Stomach (tissue), 19 donors: ENCODE measurements at places on chromosomes 4 and X. TPM values are rescaled to one million over a fixed set of nuclear protein-coding genes. Genes with fewer than 3 reads are reported as not detected.

FANCB gene
- 0.87 TPM for total RNA-seq

CLRN2 gene
- not detected for total RNA-seq

DCAF12L1 gene
- not detected for total RNA-seq

CXCL10 gene
- 0.92 TPM for total RNA-seq

CSN3 gene
- total RNA-seq, result not detected

TRIM75 gene
- not detected for total RNA-seq

CLTRN gene
- total RNA-seq, result not detected

RADX gene
- total RNA-seq, result 2.2 TPM

CT45A5 gene
- total RNA-seq, result not detected

GPM6B gene
- 11.2 TPM for total RNA-seq

SMR3B gene
- not detected for total RNA-seq

SPON2 gene
- total RNA-seq, result 65.2 TPM

NAP1L3 gene
- total RNA-seq, result not detected

F8A3 gene
- total RNA-seq, result not detected

XK gene
- 15.9 TPM for total RNA-seq

REPS2 gene
- total RNA-seq, result 22.5 TPM

SGMS2 gene
- total RNA-seq, result 85.8 TPM

KLKB1 gene
- not detected for total RNA-seq

EXOC1 gene
- total RNA-seq, result 62.2 TPM

RS1 gene
- total RNA-seq, result not detected

CDX4 gene
- not detected for total RNA-seq

LIMCH1 gene
- 37.1 TPM for total RNA-seq

DGAT2L6 gene
- total RNA-seq, result not detected

RHOXF1 gene
- total RNA-seq, result not detected

P2RY4 gene
- total RNA-seq, result 0.73 TPM

SATL1 gene
- not detected for total RNA-seq

SASH3 gene
- total RNA-seq, result not detected

XKRX gene
- 0.92 TPM for total RNA-seq

RRH gene
- 13.4 TPM for total RNA-seq

PNMA5 gene
- total RNA-seq, result not detected

HPGDS gene
- total RNA-seq, result not detected

MEPE gene
- total RNA-seq, result not detected

WDFY3 gene
- 45.6 TPM for total RNA-seq

SPACA5 gene
- not detected for total RNA-seq

FAM149A gene
- 101 TPM for total RNA-seq

FATE1 gene
- total RNA-seq, result not detected

DDIT4L gene
- not detected for total RNA-seq

ASB11 gene
- not detected for total RNA-seq

PDE5A gene
- 47.8 TPM for total RNA-seq

ADH7 gene
- total RNA-seq, result 1.3 TPM

RBMXL3 gene
- total RNA-seq, result not detected

KIT gene
- total RNA-seq, result 34.8 TPM
